Fibroblast of skin of right biceps (primary cell): ENCODE measurements at places on chromosomes 6 and 20.
A peak's percentile ranks its signal among the peaks of the same experiment; 100 is the strongest.

- DNase-seq = peak; percentile 30
These were observed 6.7 kb upstream of the ATXN1 start for GRCh38 chr6:16767765-16768476.

- peak; percentile 56 for DNase-seq
These were observed 48.2 kb downstream of the STX7 start for GRCh38 chr6:132464538-132465256.

DNA sequence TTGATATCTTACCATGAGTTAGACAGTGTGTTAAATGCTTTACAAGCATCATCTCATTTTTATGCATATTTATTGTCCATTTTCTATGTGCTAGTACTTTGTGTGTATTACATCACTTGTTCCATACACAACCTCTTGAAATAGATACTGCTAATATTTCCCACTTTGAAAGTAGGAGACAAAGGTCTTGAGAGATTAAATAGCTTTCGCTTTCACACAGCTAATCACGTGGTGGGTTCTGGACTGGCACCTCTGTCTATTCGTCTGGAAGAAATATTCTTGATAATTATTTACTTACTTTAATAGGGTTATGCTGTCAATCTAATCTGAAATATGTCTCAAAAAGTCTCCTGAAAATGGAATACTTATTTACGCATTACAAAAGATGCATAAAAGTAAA is 30.2 kb downstream of the EPHA7 start:
- no peak for DNase-seq

GRCh38 chr6:42441697-42442081 is 10.0 kb downstream of the TRERF1 start:
- DNase-seq = peak; percentile 64

- DNase-seq = no peak
These were observed 7.7 kb upstream of the VSX1 start for GRCh38 chr20:25089662-25090061.

GRCh38 chr20:4812216-4812615 is 90.5 kb downstream of the PRND start:
- DNase-seq = no peak

GRCh38 chr20:4552075-4552640 is 169.6 kb upstream of the PRND start:
- peak; percentile 32 for DNase-seq
